Motor neuron (in vitro differentiated cells): ENCODE measurements at places on chromosomes 2 and 18.

GRCh38 chr2:88637464-88637863 is 10.2 kb upstream of the EIF2AK3 start:
- ATAC-seq, result no peak

GRCh38 chr2:45860136-45861121 is 209.0 kb downstream of the PRKCE start:
- peak; percentile 74 for ATAC-seq

GRCh38 chr2:136384531-136385303 is 266.8 kb upstream of the CXCR4 start:
- ATAC-seq, result peak; percentile 86

DNA sequence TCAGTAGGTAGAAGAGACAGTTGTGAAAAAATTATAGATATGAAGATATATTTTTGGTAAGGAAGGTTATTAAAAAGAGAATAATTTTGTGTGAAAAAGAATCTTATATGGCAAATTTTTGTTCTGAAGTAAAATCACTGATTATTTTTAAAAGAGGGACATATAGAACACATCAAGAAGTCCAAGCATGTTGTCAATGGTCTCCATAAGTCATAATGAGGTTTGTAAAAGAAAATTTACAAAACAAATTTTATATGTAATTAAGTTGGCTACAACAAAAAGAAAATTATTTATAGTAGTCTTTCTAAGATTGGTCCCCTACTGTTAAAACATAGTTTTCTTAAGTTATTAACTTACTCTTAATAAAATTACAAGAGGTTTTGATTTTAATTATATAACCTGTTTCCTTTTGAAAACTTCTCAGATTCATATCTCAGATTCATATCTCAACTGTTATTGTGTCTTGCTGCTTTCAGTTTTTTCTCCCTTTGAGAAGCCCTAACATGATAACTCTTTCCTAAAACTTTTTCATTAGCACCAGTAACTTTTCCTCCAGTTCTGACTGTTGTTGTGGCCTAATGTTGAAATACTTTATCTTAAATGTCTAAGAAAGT is 81.2 kb downstream of the SH3YL1 start:
- no peak for ATAC-seq

- no peak for ATAC-seq
Observed at GRCh38 chr2:235900631-235901030, 267.6 kb downstream of the GBX2 start.

DNA sequence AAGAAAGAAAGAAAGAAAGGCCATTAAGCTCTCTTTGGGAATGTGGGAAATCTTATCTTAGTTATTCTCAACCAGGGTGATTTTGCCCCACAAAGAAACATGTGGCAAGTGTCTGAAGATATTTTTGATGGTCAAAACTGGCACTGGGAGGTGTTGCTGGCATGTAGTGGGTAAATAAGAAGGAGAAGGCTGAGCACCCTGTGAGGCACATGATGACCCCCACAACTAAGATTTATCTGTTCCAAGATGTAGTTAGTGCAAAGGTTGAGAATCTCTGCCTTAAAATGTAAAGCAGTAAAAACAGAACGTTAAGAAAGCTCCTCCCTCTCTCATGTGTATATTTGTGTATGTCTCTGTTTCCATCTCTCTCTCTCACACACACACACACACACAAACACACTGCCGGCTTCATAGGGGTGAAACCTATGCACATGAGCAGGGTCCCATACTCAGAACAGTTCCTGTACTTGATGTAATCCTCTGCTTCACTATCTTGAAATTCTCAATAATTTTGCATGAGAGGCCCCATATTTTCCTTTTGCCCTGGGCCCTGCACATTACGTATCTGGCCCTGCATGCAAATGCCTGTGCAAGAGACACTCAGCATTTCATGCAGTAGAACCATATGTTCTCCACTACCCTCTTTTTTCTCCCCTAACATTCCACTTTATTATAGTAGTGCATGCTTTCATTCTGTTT is 94.3 kb downstream of the MREG start:
- no peak for ATAC-seq

- no peak for ATAC-seq
Observed at GRCh38 chr2:54981385-54981784, 68.9 kb downstream of the RTN4 start.

GRCh38 chr2:218294430-218295022 is 2.2 kb upstream of the TMBIM1 start:
- no peak for ATAC-seq

DNA sequence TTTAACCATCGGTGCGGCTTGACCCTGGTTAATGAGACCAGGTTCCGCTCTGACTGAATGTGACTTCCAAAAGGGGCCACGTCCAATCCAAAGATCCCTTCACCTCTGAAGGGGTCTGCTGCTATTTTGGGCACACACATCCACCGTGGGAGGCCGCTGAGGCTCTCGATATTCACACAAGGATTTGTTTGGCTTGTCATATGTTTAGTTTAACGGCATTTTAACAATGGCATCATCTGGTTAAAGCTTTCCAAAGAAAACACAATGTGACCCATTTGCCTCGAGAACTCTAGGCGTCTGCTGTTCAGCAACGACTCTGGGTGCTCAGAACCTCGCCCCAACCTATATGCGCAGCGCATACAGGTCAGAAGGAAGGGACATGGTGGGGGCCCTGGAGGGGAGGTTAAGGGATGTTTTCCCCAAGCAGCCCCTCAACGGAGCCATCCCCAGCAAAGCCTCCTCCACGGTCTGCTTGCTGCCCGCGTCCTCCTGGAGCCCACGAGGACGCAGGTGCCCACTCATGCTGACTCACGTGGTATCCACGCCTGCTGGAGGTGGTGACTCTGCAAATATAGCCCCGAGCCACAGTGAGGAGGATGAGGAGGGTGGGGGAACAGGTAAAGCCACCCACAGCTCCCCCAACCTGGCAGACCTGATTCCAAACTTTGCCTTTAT is 260.3 kb downstream of the HDAC4 start:
- ATAC-seq, result no peak

DNA sequence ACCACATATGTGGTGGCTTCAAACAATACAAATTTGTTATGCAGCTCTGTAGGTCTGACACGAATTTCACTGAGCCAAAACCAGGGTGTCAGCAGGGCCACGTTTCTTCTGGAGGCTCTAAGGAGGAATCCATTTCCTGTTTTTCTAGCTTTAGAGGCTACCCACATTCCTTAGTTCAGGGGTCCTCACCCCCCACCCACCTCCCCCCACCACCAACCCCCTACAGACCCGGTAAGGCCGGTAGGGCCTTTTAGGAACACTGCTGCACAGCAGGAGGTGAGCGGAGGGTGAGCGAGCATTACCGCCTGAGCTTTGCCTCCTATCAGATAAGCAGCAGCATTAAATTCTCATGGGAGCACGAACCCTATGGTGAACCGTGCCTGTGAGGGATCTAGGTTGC is 10.6 kb upstream of the SLC39A10 start:
- no peak for ATAC-seq

DNA sequence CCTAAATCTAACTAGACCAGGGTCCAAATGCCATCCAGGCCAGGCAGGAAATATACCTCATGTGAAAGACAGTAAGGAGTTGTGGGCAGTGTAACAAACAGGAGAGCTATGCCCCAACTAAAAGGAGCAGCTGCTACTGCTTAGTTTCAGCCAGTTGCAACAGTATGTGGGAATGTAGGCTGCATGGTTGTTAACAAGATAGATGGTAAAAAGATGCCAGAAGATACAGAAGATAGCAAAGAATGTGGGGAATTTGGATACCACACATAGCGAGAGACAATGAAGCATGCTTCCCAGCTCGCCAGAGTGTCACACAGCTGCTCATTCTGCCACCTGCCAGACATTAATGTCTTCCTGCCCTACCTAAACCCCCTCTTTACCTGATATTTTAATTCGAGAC is 39.4 kb upstream of the CYBRD1 start:
- ATAC-seq, result no peak

GRCh38 chr2:99688699-99689098 is 198.9 kb upstream of the REV1 start:
- ATAC-seq, result no peak

DNA sequence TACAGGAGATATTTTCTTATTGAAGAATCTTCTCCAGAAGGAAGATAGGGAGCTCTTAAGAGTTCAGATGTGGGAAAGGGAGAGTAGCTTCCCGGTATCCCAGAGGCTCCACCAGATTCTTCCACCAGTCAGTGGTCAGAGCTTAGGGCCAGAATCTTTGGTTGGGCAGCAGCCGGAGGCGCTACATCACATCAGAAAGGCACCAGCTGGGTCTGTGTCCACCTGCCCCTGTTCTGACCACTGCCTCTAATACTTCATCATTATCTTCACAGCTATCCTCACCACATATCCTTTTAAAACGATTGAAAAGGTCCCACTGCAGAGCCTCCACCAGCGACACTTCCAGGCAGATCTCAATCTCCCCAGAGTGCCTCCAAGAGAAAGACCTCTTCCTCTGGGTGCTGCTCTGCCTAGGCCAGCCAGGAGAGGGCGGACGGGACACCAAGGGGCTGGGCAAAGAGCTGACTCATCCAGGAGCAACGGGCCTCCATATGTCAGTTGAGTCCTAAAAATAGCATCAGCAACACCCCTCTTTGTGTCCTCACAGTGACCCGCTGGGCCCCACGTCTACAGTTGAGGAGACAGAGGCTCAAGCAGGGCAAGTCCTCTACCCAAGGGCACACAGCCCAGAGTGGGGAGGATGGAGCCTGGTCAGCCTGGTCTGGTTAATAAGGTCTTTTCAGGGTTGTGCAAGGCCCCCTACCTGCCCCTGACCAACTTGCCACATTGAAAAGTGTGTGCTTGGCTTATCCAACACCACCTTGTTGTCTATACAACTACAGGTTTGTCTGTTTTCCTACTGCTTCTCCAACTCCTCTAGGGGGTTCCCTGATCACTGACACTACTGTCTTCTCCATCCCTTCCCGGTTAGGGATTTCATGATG is 81.2 kb downstream of the ADD2 start:
- ATAC-seq, result peak; percentile 100

DNA sequence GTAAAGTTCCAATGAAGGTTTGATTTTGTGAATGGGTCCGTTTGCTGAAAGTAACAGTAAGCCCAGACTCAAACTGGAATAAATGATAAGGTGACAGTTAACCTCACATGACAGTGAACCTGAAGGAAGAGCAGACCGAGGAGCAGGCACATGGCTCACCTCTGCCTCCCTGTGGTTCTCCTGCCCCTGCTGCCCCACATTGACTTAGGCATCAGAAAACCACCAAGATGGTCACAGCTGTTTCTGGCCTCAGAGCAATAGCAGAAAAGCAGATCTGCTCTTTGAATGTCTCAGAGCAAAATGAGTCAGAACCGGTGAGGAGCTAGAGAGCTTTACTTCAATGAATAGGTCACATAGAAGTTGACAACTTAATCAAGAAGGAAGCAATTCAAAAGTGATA is 487.6 kb downstream of the METTL4 start:
- ATAC-seq, result peak; percentile 58

DNA sequence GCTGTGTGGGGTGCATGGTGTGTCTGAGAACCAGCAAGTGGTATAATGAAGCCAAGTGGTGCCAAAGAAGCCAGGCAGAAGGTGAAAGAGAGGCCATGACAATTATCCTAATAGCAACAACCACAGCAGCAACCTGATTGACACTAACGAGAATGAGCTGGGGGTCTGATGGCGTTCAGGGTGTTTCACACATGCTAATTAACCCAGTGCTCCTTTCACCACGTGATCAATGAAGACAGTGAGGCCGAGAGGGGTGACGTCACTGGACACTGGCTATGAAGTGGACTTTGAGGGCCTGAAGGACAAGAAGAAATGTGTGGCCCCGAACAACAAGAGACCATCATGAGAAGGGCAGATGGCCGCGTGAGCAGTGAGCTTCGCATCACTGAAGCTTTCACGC is 364.4 kb upstream of the ID2 start:
- ATAC-seq, result no peak

DNA sequence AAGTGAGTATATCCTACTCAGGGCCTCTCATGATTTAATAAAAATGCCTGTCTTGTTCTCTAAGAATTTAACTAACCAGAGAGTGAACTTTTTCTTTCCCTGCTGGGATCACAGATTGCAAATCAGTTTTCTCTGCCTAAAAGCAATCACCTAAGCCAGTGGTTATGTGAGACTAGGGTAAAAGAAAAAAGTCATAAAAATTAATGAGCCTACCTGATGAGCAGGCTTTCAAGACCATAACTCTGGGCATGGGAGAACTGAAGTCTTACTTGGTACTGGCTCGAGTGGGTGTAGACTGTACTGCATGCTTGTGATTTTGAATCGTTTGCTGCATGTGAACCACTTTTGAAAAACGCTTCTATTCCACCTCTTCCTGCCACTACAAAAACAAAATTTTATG is 1677.0 kb upstream of the LRRTM1 start:
- no peak for ATAC-seq

- ATAC-seq, result peak; percentile 67
Observed at GRCh38 chr18:73688851-73689711, 458.6 kb downstream of the FBXO15 start.

- ATAC-seq, result no peak
Observed at GRCh38 chr2:121918231-121918630, 162.8 kb downstream of the TSN start.

- ATAC-seq, result no peak
Observed at GRCh38 chr2:241629762-241630435, 7.1 kb downstream of the THAP4 start.

- no peak for ATAC-seq
Observed at GRCh38 chr2:232537079-232537478, 2.4 kb upstream of the CHRNG start.

DNA sequence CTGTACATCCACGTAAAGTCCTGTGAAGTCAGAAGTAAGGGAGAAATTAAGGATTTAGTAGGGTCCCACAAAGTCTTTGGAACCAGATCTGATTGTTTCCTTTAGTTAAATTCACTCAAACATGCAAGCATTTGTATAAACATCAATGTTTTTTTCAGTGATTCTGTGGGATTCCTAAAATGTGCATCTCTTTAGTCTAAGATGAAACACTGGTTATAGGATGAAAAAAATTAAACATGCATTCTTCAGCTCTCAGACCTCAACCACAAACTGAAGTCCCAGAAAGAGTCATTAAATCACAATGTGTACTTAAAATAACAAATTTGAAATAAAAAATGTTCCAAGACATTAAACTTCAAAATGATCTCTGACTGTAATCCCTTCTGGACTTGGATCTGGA is 76.5 kb upstream of the APCDD1 start:
- ATAC-seq, result no peak

- no peak for ATAC-seq
Observed at GRCh38 chr2:55616551-55617174, 759 bp downstream of the PPP4R3B start.

- ATAC-seq, result no peak
Observed at GRCh38 chr2:26759845-26760244, 4.2 kb upstream of the SLC35F6 start.

GRCh38 chr2:16130541-16130880 is 190.2 kb downstream of the MYCN start:
- no peak for ATAC-seq

DNA sequence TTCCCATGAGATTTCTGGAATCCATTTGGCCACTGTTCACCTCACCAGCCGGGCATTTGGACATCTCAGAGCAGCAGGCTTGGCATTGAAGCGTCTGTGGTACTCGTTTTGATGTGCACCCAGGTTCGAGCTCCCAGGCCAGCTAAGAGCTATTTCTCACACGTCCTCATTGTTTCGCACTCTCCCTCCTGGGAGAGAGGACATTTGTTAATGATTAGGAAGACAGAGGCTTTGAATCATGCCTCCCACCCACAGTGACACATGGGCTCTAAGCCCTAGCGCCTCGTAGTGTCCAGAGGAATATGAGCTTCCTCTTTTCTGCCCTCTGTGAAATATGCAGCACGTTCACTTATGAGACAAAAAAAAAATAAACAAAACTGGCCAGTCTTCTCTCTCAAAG is 361.8 kb downstream of the RND3 start:
- ATAC-seq, result peak; percentile 20
